ENCODE measurements at places on chromosomes 2 and 18.

DNA sequence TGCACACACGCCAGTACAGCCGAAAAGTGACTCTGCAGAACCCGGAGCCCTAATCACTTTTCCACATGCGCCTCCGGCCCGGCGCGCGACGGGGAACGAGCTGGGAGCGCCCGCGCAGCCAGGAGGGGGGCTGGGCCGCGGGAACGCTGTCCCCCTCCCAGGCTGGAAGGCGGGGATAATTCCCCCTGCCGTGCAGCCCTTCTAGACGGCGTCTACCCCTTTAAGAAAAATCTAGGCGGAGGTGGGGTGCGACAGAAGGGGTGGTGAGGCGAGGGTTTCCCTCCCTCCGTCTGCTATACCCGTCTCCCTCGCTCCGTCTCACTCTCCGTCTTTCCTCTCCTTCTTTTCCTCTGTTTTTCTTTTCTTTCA lies 2.4 kb downstream of the CYP26B1 start:
- no peak for DNase-seq

DNA sequence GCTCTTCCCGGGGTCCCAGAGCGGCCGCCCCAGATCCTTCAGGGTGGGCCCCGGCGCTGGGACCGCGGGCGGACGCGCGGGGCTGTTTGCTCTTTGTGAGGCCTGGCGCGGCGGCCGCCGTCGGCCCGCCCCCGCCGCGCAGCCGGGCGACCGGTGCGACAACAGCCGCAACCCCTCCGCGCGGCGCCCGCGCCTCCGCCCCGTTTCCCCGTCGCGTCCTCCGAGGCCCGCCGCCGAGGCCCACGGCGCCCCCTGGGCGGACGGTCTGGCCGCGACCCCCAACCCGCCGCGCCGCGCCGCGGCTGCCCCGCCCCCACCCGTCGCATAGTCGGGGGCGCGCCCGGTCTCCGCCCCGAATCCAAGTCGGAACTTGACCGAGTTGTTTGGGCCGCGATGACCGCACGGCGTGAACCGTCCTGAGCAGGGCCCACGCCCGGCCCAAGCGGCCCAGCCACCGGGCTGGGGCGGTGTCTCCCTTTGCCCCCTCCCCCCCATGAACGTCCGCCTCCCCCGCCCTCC lies 448 bp downstream of the YPEL5 start:
- no peak for DNase-seq

DNA sequence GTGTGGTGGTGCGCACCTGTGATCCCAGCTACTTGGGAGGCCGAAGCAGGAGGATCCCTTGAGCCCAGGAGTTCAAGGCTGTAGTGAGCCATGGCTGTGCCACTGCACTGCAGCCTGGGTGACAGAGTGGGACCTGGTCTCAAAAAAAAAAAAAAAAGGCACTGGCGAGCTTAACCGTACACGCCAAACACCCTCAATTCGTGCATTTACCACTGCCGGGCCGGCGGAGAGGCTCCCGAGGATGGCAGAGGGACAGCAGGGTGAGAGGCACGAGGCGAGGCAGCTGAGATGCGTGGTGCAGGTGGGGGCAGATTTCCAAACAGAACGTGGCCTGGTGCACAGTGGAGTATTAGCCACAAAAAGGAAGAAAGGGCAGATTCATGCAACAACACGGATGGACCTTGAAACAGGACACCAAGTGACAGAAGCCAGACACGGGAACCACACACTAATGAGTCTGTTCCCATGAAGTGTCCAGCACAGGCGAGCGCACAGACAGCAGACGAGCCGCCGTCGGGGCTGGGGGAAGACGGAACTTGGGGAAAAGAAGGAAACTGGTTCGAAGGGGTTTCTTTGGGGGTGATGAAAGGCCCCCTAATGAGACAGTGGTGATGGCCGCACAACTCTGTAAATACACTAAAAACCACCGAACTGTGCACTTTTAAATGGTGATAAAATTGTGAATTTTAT lies 27.4 kb downstream of the SLC66A2 start:
- DNase-seq, result no peak

GRCh38 chr18:59072727-59073421 lies 66.8 kb upstream of the SEC11C start:
- DNase-seq, result no peak

DNA sequence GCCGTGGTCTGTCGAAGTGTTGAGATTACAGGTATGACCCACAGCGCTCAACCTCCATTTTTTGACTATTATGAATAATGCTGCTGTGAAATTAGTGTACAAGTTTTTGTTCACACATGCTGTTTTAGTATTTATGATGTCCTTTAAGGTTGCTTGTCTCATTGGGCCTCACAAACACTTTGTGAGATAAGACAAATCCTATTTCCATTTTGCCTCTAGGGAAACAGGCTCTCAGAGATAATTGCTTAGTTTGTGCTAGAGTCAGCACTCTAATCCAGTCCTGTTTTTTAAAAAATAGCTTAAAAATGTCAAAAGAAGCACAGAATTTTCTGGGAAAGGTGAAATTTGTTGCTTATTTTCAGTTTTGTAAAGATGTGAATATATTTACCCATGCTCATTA lies 43.3 kb upstream of the CUL3 start:
- no peak for DNase-seq

- DNase-seq, result no peak
Observed at GRCh38 chr2:18598848-18599484, 9.6 kb upstream of the NT5C1B start.

GRCh38 chr2:16313235-16313975 lies 352.2 kb downstream of the CYRIA start:
- DNase-seq, result no peak

- DNase-seq, result no peak
Observed at GRCh38 chr18:13035249-13035914, 44.2 kb downstream of the CEP192 start.

GRCh38 chr2:220064111-220065030 lies 436.9 kb downstream of the SLC4A3 start:
- DNase-seq, result no peak

GRCh38 chr18:76463872-76464271 lies 31.2 kb downstream of the ZNF516 start:
- no peak for DNase-seq

DNA sequence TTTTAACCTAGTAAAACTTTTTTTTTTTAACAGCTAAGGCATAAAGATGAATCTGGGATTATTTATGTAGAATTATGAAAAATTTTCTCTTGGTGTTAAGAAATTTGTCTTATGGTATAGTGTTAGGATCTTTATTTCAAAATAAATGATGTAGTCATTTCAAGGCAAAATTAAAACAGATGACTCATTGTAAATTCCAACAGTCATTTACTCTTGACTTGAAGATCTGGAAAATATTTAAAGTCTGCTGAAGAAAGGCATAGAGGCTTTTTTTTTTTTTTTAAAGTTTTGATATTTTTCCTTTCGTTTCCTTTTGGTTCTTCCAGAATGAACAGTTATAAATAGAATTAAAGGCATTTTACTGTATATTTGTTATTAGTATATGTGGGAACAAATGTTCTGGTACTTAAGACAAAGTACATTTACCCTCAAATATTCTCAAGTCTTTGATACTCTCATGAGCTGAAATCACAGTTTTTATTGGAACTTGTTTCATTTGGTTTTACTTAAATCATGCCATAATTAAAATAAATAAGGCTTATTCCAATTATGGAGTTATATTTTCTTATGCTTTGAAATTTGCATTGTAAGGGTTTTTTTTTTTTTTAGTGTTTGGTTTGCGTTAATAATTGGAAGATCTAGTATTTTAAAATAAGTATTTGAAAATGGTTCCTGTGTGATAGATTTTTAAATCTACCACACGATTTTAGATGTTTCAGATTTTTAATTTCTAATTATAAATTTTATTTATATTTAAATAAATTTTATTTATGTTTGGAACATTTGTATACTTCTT lies 29.9 kb downstream of the GLS start:
- no peak for DNase-seq

DNA sequence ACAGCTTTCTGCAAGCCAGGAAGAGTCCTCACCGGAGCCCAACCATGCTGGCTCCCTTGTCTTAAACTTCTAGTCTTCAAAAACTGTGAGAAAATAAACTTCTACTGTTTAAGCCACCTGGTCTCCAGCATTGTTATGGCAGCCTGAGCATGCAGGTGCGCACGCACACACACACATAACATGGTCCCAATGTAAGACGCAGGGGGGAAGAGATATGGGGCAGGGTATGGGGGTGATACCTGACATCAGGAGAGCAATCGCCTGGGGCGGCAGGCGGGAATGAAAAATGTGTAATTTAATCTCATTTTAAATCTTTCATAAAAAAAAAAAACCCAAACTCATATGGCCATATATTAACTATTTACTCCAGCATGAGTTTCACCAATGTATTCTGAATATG lies 18.0 kb downstream of the HJURP start:
- no peak for DNase-seq

GRCh38 chr2:91839904-91840868 lies 3031.0 kb upstream of the TEKT4 start:
- DNase-seq, result no peak

DNA sequence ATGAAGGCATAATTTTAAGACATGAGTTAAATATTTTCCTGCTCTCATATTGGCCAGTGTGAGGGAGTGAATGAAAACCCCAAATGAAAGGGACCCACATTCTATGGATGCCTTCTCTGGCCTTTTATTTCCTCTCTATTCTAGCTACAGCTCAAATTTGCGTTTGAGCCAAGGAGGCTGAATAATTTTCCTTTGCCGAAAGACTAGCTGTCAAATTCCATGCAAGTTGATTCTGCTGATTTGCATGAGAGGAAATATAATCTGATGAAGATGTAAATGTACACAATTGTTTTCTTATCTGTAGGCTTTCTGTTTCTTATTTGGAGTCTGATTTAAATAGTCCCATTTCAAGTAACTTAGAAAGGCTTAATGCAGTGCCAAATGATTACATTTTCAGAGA lies 438.4 kb upstream of the SPRED2 start:
- no peak for DNase-seq

DNA sequence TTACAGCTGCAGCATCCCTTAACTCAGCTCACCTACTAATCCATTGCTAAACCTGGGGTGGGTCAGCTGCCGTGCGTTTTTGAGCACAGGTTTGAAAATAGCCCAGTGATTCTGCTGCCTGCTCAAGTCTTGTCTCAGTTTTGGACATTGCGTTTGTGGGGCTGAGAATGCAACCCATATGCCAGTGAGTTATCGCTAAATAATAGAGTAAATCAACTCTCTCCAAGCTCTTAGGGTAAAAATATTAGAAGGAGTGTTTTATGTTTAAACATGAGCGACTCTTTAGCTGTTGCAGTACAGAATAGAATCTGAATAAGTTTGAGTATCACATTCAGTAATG lies 2.1 kb downstream of the TSHZ1 start:
- DNase-seq, result no peak

- no peak for DNase-seq
Observed at GRCh38 chr2:161710131-161710915, 86.1 kb downstream of the SLC4A10 start.

GRCh38 chr2:99640635-99641151 lies 150.9 kb upstream of the REV1 start:
- DNase-seq, result no peak
